Non-pigmented ciliary epithelial cell (primary cell): ENCODE measurements at places on chromosomes 5 and 9.

- DNase-seq: no peak
Measured at GRCh38 chr5:141402553-141403243, at the start of gene PCDHGA9. TSS of gene PCDHGA9 (plus strand) at chr5:141402778. CDS start at chr5:141402953, 175 bp downstream.

DNA sequence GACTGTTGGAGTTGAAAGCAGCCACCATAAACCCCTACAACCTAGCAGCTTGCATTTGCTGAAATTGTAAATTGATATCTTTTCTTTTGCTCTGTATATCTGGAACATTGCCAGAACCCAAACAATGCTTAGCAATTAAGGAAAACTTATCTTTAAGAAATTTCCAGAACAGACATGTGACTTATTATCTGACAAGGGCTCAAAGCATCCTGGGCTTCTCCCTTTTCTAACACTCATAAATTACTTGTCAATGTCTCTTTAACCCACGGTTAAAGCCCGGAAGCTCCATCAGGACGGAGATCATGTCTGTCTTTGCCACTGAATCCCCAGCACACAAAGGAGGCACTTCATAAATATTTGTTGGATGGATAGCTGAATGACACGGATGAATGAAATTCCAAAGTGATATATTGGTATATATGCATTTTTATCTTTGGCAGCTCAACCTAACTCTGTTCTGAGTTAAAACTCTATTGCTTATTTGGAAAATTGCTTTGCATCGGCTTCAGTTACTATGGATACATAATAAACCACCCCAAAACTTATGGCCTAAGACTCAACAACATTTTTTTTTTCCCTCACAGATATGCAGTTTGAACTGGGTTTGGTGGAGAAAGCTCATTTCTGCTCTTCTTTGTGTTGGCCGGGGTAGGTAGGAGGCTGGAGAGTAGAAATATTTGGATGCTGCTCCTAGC lies 103.1 kb upstream of the CLINT1 start:
- no peak for DNase-seq

- no peak for DNase-seq
Measured at GRCh38 chr9:75188756-75189155, 100.4 kb downstream of the OSTF1 start.

GRCh38 chr5:75044406-75044805 lies 8.0 kb downstream of the GCNT4 start:
- no peak for DNase-seq

GRCh38 chr9:99192786-99193465 lies 28.8 kb downstream of the ALG2 start:
- DNase-seq: no peak

DNA sequence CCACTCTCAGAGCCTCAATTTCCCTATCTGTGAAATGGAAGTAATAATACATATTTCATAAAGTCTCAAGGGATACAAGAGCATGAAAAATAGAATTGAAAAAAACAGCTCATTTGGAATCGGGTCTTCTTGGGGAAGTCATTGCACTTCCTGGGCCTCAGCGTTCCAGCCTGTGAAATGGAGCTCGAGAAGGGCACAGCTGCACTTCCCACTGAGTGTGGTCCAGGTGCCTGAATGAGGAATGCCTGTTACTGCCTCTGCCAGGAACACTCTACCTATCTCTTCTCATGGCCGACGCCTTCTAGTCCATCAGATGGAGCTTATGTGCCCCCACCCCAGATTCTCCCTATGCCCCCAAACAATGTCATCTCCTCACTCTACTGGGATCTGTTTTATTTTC lies 924 bp upstream of the NEURL1B start:
- DNase-seq: no peak

- DNase-seq: no peak
Measured at GRCh38 chr5:101995585-101995984, 300.5 kb downstream of the SLCO4C1 start.

GRCh38 chr5:164581889-164582288 lies 1076.5 kb downstream of the MAT2B start:
- no peak for DNase-seq

DNA sequence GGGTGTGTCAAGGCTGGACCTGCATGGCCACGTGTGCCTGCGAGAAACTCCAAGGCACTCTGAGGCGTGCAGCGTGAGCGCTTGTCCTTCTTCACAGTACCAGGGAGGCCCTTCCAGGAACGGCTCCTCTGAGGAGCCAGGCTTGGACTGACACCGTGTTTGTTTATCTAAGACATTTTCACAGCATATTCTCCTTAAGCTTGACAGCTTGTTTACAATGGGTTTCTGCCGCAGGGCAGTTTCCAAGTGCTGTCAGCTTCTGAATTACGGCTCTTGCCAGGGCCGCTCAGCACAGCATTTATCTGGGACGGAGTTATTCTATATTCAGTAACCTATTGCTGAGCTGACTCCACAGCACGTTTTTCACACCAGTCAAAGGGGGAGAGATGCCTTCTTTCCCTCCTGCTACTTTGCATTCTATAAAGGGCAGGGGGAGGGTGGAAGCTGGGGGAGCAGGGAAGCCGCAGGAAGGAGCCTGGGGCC lies 98.4 kb downstream of the LMNB1 start:
- no peak for DNase-seq

DNA sequence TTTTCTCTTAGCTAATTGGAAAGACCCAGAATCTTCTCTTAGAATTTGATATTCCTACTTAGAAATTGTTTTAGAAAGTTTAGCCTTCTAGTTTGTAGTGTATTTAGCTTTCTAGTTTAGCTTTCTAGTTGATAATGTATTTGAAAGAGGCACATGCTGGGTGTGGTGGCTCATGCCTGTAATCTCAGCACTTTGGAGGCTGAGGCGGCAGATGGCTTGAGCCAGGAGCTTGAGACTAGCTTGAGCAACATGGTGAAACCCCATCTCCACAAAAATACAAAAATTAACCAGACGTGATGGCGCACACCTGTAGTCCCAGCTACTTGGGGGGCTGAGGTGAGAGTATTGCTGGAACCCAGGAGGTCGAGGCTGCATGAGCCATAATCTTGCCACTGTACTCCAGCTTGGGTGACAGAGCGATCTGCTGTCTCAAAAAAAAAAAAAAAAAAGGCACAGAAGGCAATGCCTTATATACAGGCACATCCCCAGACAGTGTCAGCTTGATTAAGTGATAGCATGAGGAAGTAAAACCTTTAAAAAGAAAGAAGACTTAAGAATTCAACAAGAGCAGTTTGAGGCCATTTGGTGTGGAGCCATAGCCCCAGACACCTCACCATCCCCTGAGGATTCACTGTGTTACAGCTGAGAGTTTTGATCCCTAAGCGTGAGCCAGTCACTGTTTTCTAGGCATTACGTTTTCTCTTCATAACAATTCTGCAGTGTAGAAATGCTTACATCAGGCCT lies 34.6 kb downstream of the ZSWIM6 start:
- DNase-seq: no peak

- DNase-seq: no peak
Measured at GRCh38 chr5:181045316-181045715, 5.2 kb downstream of the BTNL9 start.

- DNase-seq: no peak
Measured at GRCh38 chr5:65050826-65051498, 282.2 kb downstream of the CWC27 start.

- DNase-seq: no peak
Measured at GRCh38 chr5:134879456-134879855, 5.3 kb downstream of the TXNDC15 start.

DNA sequence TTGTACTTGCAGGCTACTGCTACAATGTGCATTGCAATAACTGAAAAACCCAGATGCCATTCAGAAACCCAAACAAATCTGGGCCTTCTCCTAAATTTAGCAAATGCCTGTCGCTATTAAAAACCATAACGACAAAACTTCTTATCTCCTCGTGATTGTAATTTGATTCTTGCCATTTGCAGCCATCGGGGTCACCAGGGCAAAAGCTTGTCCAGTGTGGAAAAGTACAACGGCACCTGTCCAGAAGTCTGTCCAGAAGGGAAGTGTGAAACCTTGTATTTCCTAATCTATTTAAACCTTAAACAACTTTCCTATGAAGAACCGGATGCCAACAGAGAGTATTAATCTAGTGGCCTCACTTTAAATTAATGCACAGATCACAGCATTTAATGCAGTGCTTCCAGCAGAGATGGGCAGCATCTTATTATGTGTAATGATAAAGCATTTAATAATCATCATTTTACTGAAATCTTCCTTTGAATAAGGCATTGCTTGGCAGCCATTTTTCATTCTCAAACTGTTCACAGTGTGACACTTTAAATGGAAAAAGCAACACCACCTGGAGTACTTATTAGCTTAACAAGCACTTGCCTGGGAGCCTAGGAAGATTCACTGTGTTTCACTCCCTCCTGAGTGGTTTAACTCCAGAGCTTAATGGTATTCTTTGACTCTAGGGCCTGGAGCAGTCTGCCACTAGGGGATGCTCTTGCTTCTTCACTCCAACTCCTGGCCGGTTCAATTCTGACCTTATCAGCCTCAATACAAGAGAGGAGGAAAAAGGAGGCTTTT lies 4.9 kb upstream of the C7 start:
- DNase-seq: peak; percentile 30

- DNase-seq: no peak
Measured at GRCh38 chr5:144510845-144511579, 340.3 kb downstream of the KCTD16 start.

GRCh38 chr5:176892663-176893062 lies 6.5 kb downstream of the HK3 start:
- no peak for DNase-seq

DNA sequence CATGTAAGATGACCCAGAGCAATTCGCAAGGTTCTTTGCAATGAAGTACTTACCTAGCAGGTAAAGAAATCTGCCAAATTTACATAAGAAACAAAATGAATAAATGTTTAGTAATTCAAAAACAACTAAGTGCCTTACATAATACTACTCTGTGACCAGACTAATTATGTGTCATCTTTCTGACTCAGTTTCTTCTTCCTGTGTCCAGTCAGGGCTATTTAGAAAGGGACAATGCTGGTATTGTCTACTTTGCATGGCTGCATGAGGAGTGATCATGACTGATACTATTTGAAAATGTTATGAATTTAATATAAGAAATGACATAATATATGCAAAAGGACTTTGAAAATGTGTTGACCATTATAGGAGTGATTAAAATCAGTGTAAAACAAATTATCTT lies 210.0 kb downstream of the TMEM161B start:
- no peak for DNase-seq

- no peak for DNase-seq
Measured at GRCh38 chr5:39863926-39864552, 439.3 kb upstream of the DAB2 start.

- no peak for DNase-seq
Measured at GRCh38 chr5:161483721-161484120, 62.8 kb downstream of the GABRB2 start.

DNA sequence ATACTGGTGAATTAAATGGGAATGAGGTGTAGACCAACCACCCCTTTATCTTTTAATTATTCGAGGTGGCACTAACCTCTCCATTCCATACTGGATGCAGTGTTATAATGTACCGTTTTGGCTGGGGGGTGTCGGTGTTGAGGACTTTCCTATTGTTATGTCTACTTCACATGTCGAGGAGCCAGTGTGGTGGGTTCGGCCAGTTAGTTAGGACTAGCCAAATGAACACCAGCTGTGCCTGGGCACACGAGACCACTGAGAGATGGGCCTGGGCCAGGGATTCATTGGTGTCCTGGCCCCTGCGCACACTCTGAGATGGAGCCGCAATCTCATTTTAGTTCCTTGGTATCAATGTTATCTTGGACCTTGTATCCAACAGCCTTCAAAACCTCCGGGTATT lies 186.2 kb downstream of the CACNA1B start:
- no peak for DNase-seq
